NCI-H1694 treated with DMSO at 0.1 percent for 48 hours (cell line): ENCODE measurements at places on chromosomes 12 and 14.
A peak's percentile ranks its signal among the peaks of the same experiment; 100 is the strongest.

GRCh38 chr14:100363053-100363452 is 39.9 kb downstream of the SLC25A47 start:
- no peak for DNase-seq

DNA sequence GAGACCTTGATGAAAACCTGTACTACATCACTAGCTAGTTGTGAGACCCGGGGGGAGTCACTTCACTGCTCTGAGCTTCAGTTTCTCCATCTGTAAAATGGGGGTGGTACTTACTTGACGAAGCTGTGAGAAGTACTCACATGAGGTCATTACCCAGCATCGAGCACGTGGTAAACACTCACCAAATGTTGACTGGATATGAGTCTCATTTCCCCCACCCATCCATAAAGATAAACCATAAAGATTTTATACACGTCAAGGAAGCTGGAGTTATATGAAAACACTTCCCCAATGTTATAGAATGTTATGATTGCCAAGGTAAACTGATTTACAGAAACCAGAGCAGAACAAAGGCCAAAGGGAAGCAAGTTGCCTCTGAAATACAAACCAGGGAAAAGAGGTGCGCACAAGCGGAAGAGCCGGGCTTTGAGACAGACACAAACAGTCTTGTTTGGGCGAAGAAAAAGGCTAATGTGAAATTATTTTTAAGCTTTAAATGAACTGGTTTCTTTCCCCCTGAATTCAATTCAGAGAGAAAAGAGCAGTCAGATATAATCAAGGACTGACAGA is 536.8 kb downstream of the MED13L start:
- no peak for DNase-seq

GRCh38 chr14:65927931-65928356 is 515.4 kb downstream of the FUT8 start:
- no peak for DNase-seq

- DNase-seq = peak; percentile 81
Observed at GRCh38 chr14:32576088-32576795, 247.1 kb downstream of the AKAP6 start.

DNA sequence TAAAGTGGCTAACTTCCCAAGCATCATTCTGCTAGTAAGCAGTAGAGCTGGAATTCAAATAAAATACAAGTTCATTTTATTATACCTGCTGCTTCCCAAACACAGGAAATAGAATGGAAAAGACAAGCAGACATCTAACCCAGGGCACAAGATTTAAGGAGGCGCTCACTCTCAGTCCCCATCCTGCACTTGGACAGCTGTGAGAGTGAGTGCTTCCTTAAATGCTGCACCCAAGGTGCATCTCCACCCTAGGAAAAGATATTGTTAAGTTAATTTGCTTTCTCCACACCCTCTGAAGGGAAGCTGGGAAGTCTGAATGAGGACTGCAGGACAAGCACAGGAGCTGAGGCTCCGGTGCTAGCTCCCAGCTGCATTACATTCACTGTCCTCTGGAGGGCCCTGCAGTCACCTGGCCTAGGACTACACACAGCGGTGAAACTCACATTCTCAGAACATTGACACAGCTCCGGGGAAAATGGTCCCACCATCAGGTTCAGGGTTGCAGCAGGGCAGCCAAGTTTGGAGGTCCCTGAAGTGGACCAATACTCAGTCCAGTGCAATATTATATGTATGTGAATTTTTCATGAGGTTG is 14.2 kb downstream of the HEBP1 start:
- DNase-seq = peak; percentile 26

GRCh38 chr14:66117600-66117999 is 368.6 kb upstream of the CCDC196 start:
- DNase-seq = no peak

- no peak for DNase-seq
Observed at GRCh38 chr12:121107681-121108080, 25.0 kb upstream of the P2RX7 start.

DNA sequence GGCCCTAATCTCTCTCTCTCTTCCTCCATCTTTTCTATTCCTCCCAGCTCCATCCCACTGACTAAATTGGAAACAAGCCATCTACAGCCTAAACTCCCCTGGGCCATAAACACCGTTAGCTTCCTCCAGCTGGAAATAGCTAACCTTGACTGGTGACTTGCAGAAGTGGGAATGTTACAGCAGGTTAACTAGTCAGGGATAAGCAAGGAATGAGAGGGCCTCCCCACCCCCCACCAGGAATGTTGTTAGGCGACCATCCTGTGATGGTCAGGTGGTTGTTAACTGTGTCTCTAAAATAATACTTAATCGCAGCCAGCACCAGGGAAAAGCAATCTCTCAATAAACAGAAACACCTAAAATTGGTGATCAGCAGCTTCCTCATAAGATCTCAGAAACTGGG is 40.8 kb downstream of the MIS18BP1 start:
- no peak for DNase-seq

DNA sequence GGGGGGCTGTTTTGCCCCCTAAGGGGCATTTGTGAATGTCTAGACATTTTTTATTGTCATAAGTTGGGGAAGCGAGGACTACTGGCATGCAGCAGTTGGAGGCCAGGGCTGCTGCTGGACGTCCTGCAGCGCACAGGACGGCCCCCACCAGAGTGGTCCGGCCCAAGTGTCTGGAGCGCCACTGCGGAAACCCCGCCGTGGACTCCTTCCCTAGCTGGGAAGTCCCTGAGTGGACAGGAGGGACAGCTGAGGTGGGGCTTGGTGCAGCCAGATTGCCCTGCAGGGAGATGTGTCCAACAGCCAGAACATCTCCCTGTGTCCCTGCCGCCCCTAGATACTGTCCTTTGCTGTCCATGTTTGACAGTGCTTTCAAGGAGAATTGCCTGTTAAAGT is 5.5 kb downstream of the CKB start:
- no peak for DNase-seq

DNA sequence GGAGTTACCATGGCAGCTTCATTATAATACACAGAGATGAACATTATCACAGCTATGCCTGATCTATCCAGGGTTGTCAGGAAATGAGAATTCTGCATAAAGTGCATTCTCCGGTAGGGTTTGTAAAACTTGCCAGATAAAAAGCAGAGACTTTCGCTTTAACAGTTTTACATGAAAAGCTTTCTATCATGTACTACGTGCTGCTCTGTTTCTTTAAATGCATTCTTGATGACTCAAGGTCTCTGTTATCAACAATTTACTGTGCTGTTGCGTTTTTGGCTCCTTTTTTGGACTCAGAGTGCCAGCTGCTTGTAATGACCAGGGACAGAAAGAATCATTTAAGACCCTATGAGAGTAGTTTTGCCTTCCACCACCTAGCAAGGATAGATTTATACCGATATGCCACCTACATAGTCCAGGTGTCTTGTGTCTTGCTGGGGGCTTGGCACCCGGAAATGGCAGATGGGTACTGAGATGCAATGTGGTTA is 371.2 kb downstream of the BTG1 start:
- no peak for DNase-seq

DNA sequence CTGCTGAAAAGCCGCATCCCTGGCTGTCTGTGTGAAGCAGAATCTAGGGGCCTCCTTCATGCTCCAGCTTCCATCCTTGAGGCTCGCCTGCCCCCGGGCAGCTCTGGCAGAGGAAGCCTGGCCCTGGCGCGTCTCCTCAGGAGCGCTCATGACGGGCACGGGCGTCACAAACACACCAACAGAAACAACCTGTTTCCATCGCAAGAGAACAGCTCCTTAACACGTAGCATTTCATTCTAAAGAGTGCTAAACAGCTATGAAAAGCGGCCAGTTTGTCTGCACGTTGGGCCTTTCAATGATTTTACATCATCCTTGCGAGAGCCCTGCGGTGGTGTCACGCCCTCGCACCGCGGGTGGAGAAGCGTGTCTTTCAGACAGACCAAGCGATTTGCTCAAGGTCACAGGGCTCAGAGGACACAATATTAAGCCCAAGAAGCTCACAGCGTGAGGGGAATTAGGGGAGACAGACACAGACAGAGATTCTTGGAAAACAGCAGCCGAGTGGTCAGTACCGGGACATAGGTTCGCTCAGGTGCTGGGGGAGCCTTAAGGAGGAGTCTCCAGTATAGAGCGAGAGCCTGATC is 4.9 kb downstream of the ADGRD1 start:
- DNase-seq = no peak

- peak; percentile 96 for DNase-seq
Observed at GRCh38 chr12:23617749-23618148, 331.7 kb downstream of the SOX5 start.

GRCh38 chr12:132471858-132472255 is 18.1 kb upstream of the FBRSL1 start:
- no peak for DNase-seq

GRCh38 chr12:7137908-7138307 is 7.7 kb downstream of the CLSTN3 start:
- DNase-seq = no peak

GRCh38 chr12:74980510-74980909 is 229.1 kb downstream of the KCNC2 start:
- DNase-seq = no peak

DNA sequence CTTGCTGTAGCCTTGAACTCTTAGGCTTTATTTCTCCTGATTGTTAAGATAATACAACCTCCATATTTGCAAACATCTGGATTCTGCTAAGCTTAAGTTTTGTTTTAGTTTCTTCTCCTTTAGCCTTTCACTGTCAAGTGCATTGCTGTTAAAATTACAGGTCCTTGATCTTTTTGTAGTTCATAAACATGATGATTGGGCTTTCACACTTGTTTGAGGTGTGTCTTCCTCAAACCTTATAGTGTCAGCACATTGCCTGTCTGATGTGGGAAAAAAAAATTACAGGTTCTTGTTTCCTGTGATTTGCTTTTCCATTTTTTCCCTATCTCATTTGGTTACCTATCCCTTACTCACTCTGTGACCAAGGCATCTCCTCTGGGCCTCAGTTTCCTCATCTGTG is 59.2 kb downstream of the BICDL1 start:
- no peak for DNase-seq

DNA sequence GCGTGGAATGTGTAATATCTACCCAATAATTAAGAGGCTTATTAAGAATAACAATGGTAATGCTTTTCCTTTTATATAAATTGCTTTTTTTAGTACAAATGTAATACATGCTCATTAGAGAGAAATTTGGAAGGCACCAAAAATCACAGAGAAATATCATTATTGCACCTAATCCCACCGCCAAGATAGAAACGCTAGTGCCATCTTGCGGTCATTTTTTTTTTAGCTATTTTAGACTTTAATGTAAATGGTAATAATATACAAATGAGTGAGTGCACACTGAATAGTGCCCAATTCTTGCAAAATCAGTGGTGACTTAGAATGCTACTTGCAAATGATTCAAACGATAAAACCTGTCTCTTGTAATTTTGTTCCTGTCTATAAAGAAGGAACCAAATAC is 576.8 kb upstream of the TMEM132C start:
- no peak for DNase-seq

DNA sequence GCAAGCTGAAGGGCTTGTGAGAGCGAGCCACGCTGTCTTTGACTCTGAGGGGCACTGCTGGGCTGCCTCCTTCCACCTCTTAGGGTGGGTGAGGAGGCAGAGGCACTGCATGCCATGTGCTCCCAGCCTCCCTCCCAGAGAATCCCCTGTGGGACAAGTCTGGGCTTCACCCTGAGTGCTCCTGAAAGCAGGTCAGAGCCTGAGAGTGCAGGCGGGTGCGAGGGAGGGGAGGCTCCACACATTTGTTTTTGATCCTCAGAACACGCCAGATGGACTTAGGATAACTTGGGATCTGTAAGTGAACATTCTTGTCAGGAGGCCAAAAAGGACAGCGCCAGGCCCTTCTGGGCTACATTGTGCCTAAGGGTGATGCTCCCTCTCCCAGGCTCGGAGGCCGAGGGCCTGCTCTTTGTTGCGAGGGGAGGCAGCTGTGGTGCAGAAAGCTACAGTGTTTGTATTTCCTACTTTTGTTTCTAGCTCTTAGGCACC is 155.4 kb downstream of the TMX1 start:
- DNase-seq = peak; percentile 99

DNA sequence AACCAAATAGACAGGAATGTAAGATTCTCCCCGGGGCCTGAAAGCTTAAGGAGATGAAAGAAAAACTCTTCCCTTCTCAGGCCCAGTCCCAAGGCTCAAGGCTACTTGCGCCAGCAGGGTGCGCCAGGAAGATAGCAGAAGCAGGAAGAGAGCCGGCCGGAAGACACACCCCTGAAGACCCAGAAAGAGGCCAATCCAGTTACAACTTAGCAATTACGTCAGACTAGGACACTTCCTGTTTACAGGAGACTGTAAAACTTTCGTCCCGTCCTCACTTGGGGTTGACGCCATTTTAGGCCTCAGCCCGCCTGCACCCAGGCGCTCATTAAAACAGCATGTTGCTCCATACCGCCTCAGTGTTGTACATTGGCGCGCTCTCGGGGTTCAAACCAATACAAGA is 9.4 kb downstream of the COX16 start:
- DNase-seq = no peak

- DNase-seq = no peak
Observed at GRCh38 chr12:111605911-111606766, 7.0 kb upstream of the ATXN2 start.

GRCh38 chr12:225012-225411 is 11.1 kb upstream of the SLC6A12 start:
- no peak for DNase-seq

DNA sequence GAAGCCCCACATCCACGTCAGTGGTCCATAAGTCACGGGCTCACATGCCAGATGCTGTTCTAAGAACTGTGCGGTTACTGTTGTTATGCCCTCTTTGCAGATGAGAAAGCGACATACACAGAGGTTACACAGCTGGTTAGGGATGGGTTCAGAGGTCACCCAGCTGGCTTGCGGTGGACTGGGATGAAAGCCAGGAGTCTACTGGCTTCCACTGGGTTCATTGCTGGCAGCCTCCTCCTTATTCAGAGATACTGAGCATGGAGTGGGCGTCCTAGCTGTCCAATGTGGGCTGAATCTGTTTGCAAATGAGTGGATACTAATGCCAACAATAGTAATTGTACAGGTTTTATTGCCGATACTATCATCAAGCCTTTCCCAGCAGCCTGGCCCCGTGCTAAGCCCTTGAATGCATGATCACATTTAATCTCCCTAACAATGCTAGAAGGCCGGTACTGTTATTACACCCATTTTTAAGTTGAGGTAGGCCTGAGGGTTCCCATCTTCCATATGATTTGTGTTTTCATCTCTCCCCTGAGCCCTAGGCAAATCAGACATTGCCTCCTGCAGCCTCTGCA is 129.1 kb downstream of the PLXNC1 start:
- no peak for DNase-seq

DNA sequence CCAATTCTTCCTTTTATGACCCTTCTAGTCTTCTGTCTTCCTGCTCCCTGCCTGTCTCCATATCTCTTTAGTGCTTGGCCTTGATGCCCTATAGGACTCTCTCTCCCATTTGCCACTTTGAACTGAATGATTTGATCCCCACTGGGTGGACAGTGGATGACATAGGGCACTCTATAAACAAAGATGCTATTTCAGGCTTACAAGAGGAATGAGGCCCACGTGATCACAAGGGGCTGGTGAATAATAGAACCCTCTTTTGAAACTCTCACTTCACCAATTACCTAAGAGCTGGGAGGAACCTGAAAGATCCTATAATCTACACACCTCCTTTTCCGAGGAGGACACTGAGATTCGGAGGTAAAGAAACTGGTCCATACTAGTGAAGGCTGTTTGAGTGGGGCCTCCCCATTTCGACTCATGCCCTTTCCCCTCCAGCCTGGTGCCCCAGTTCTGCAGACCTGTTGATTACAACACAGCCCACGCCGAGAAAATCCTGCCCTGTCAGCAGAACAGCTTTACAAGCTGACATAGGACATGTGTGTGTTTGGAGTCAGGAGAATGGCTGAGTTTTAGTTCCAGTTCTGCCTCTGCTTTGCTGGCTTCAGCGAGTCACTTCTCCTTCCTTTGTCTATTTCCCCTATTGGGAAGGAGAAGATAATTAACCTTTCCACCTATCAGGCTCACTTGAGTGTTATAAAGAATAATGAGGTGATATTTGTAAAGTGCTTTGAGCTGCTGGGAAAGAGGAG is 400.3 kb downstream of the ZFP36L1 start:
- no peak for DNase-seq
